AG09309 (cell line): ENCODE measurements at places on chromosomes 12 and 14.

- no peak for DNase-seq
These were observed 9.0 kb downstream of the TRHDE start for GRCh38 chr12:72281126-72281525.

- no peak for DNase-seq
These were observed 106.4 kb downstream of the EPS8 start for GRCh38 chr12:15682826-15683225.

DNA sequence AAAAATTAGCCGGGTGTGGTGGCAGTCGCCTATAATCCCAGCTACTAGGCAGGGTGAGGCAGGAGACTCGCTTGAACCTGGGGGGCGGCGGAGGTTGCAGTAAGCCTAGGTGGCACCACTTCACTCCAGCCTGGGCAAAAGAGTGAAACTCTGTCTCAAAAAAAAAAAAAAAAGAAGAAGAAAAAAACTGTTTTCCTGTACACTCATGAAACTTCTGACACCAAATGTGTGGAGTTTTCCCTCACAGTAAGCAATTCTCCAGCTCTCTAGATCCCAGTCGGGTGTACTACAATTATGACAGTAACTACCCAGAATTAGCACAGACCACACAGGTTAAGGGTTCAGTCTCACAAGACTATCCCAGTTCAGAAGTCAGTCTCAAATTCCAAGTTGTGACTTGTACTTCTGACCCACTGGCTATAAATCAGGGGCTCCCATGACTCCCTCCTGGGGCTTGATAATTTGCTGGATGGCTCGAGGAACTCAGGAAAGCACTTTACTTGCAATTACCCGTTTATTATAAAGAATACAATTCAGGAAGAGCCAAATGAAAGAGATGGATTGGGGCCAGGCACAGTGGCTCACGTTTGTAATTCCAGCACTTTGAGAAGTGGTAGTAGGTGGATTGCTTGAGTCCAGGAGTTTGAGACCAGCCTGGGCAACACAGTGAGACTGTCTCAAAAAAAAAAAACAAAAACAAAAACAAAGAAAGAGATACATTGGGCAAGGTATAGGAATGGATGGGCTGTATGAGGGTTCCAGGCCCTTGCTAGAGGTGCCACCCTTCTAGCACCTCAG lies 12.4 kb upstream of the ARF6 start:
- DNase-seq: no peak

- no peak for DNase-seq
These were observed 26.5 kb upstream of the PLD4 start for GRCh38 chr14:104898195-104898558.

DNA sequence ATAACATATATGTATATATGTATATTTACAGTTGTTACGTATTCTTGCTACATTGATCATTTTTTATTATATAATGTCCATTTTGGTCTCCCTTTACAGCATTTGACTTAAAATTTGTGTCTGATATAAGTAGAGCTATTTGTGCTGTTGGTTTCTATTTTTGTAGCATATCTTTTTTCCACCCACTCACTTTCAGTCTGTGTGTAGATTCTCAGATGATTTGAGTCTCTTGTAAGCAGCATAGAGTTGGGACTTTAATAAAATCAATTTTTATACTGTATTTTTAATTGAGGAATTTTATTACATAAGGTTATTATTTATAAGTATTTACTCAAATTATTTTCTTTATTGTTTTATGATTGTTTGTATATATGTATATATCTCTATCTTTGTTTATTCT lies 1293.7 kb downstream of the TMEM121 start:
- no peak for DNase-seq

DNA sequence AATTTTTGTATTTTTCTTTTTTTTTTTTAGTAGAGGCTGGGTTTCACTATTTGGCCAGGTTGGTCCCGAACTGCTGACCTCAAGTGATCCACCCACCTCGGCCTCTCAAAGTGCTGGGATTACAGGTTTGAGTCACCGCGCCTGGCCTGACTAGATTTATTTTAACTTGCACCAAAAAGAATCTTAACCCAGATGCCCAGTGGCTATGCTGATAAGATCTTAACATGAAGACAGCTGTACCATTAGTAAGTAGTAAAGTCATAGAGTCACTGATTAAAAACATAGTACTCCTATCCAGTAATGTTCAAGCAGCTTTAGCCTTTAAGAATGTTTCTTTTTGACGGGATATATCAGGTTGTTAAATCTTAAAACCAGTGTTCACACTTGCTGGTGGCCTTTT lies 1061.8 kb upstream of the FLRT2 start:
- DNase-seq: no peak

- DNase-seq: peak; percentile 98
These were observed 157.5 kb downstream of the TMTC3 start for GRCh38 chr12:88299567-88300101.

DNA sequence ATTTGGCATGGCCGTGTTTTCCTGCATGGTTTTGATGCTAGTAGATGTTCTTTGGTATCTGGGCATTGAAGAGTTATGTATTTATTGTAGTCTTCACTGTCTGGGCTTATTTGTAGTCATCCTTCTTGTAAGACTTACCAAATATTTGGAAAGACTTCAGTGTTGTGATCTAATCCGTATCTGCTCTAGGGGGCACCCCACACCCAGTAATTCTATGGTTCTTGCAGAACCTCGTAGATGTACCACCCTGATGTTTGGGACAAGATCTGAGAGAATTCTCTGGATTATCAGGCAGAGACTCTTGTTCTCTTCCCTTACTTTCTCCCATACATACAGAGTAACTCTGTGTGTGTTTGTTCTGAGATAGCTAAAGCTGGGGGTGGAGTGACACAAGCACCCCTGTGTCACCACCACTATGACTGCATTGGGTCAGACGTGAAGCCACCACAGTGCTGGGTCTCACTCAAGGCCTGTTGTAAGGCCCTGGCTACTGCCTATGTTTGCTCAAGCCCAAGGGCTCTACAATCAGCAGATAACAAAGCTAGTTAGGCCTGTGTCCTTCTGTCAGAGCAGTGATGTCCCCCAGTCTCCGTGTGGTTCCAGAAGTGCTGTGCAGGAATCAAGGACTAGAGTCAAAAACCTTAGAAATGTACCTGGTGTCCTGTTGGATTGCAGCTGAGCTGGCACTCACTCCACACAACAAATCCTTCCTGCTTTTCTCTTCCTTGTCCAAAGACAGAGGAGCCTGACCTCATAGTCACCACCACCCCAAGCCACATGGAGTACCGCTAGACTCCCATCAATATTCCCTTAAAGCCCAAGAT lies 9.6 kb downstream of the RDH16 start:
- DNase-seq: no peak

DNA sequence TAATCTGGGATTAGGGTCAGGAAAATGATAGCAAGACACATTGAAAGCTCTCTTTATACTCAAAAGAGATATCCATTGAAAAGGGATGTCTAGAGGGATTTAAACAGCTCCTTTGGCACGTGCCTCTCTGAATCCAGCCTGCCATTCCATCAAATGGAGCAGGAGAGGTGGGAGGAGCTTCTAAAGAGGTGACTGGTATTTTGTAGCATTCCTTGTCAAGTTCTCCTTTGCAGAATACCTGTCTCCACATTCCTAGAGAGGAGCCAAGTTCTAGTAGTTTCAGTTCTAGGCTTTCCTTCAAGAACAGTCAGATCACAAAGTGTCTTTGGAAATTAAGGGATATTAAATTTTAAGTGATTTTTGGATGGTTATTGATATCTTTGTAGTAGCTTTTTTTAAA lies 25.4 kb upstream of the PLEKHD1 start:
- DNase-seq: no peak

GRCh38 chr14:35825968-35826217 lies 245 bp upstream of the BRMS1L start:
- no peak for DNase-seq

GRCh38 chr12:115864396-115864795 lies 413.1 kb downstream of the MED13L start:
- DNase-seq: no peak

GRCh38 chr14:35827678-35828472 lies 1.7 kb downstream of the BRMS1L start:
- no peak for DNase-seq

GRCh38 chr12:89179245-89179644 lies 173.1 kb downstream of the DUSP6 start:
- DNase-seq: no peak

DNA sequence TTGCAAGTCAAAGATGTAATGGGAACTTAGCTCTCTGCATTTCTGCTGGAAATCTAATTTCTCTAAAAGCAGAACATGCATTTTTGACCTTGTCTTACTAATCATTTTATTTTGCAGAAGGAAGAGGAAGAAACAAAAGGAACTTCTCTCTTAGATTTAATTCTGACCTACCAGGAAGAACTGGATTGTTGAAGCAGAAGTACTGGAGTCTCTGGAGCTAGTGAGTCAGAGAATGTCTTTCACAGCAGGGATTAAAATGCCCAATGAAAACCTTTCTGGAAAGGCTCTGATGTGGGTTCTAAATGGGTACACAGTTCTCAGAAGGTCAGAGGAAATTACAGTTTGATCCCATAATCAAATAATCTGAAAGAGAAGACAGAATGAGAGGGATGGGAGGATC lies 70.8 kb upstream of the GNG2 start:
- no peak for DNase-seq
